Hepatocyte (in vitro differentiated cells): ENCODE measurements at places on chromosomes 5 and 9.

DNA sequence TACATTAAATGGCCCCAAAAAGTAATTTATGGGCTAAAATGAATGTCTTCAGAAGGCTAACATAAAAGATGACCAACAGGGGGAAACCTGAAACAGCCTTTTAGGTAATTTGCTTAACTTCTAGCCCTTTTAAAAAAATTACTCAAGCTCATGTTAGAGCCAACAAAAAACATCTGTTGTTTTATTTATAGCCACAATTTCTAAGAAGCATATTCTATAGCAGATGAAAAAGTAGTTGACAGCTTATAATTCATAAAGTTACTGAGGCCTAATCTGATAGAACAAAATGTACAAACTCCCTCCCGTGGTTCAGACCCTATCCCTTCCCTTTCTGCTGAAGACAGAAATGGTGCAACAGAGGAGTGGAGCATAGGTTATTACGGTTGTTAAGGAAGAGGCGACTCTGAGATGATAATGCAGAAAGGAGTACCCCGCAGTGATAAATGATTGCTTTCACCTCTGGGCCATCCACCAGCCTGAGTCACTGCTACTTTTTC, 46.1 kb downstream of the PIK3R1 start:
- DNase-seq: no peak

DNA sequence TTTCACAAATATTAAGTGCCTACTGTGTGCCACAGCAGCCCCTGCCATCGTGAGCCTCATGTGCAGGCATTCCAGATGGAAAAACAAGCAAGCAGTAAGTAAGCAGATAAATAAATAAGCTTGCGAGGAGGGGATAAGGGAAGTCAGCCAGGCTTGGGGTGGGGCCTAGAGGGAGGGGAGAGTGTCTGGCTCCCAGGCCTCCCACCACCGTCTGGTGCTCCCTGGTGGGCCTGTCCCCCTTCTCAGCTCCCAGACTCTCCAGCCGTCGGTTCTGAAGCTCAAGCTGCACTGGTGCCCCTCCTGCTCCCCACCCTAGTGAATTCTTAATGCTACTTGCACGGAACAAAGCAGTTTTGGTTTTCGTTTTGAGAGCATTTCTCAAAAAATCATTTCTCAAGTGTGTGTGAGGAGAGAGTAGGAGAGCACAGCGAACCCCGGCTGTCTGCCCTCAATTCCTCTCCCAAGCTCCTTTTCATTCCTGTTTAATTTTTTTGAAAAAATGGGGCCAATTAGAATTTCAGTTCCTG, 6.6 kb upstream of the IER5L start:
- no peak for DNase-seq

- no peak for DNase-seq
These were observed 30.7 kb downstream of the ENHO start for GRCh38 chr9:34492051-34492450.

GRCh38 chr9:113564498-113565237, 101.1 kb downstream of the RGS3 start:
- DNase-seq: peak; percentile 82

- DNase-seq: no peak
These were observed 4.3 kb upstream of the FYB1 start for GRCh38 chr5:39223565-39224156.

GRCh38 chr5:151034422-151035379, 14.3 kb downstream of the GPX3 start:
- DNase-seq: no peak

DNA sequence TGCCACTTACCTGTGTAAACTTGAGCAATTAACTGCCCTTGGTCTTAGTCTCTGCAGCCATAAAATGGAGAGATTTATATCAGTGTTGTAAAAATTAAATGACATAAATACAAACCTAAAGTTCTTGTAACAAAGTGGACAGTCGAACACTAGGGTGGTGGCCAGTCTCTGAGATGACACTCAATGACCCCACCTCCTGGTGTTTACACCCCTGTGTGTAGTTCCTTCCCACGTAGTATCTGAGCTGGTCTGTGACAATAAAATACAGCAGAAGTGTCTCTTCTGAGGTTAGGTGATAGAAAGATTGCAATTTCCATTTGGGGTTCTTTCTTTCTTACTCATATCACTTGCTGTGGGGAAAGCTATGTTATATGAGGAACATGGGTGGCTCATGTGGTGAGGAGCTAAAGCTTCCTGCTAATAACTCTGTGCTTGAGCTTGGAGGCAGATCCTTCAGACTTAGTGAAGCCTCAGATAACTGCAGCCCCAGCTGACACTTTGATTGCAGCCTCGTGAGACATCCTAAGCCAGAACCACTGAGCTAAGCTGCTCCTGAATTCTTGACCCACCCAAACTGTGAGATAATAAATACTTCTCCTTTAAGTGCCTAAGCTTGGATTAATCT, 173.4 kb upstream of the CHD1 start:
- peak; percentile 8 for DNase-seq

DNA sequence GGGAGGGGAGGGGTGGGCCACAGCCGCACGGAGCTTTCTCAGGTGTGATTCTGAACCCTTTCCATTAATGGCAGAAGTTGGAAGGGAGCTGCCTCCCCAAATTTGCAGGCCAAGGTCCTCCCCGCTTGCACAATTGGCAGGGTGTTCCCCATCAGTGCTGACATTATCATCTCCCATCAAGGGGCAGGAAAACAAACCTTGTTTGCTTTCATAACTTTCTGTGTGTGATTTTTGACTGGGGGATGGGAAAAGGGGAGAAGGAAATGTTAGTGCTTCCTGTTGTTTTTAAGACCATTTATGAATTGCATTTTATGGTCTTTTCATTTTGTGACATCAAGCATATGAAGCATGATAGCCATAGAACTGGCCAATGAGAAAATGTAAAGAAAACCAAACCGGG, 242.2 kb downstream of the GOLPH3 start:
- DNase-seq: no peak

DNA sequence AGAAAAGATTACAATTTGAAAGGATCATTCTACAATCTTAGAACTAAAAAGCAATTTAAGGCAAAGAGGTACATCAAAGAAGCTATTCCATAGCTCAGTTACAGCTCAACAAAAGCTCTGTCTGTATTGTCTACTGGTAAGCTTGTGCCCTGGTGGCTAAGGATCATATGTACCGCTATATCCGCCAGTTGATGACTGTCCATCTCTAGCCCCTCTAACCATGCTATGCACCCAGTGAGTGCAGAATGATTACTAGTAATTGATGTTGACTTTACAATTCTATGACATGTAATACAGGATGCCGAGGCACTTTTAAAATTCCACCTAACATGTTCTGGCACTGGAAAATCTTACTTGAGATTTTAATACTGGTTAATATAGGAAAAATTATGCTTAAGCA, 13.1 kb downstream of the LOX start:
- DNase-seq: no peak

DNA sequence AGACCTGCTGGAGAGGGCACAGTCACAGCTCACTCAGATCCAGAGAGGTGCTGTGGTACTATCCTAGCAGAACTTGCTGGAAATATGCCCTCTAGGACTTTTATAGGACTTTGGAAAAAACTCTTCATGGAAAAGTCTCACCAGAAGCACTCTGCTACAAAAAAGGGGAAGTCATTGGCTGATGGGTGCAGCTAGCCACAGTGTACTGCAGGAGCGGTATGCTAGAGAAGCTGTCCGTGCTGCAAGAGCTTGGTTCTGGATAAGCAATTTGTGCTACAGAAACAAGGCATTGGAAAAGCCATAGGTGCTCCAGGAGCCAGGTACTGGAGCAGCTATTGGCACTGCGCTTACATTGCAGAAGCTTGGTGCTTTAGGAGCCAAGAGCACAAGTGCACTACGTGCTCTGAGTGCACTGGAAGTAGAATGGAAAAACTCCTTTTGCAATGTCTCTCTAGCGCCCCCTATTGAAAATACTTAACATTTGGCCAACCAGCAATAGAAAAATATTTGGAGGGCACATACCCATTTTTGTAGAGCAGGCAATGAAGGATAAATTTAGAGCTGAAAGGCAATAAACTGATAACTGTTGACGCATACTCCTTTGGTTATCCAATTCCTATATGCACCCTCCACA, 83.4 kb downstream of the MEGF10 start:
- DNase-seq: no peak

DNA sequence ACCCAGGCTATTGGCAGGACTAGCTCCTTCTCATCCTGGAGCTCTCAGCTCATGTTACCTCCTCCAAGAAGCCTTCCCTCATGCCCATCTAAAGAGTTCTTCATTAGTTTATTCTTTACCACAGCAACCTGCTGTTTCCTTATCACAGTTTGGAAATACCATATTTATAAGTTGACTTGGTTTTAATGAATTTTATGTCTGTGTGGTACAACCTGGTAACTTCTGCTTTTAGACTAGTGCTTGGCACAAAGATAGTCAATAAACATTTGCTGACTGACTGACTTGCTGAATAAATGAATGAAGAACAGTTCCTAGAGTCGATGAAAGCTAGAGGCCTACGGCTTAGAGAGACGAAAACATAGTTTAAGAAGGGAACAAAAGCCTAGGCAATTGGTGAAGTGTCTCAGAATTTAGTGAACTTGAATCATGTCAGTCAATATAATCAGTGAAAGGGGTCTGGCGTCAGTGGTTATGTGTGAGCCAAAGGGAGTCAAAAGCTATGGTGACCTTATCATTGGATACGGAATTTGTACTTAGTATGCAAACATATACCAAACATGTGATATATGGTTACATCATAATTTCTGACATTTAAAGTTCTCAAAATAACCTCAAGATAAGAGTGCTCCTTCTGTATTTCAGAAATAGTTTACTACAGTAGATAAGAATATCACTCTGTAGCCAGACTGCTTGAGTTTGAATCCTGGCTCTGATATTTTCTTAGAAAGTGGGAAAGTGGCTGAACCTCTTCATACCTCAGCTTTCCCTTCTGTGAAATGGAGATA, 239.5 kb downstream of the MCTP1 start:
- no peak for DNase-seq

DNA sequence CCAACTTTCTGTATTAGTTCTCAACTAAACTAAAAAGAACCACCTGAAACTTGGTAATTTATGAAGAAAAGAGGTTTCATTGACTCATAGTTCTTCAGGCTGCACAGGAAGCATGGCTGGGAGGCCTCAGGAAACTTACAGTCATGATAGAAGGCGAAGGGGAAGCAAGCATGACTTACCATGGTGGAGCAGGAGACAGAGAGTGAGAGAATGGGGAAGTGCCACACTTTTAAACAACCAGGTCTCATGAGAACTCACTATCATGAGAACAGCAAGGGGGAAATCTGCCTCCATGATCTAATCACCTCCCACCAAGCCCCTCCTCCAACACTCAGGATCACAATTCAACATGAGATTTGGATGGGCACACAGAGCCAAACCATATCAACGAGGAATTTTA, 123.5 kb downstream of the DEPDC1B start:
- DNase-seq: no peak

- DNase-seq: no peak
These were observed 3.3 kb downstream of the NR5A1 start for GRCh38 chr9:124503713-124504529.

GRCh38 chr5:44046619-44047364, 342.4 kb downstream of the FGF10 start:
- DNase-seq: no peak

- DNase-seq: no peak
These were observed 555.2 kb downstream of the ACTL7B start for GRCh38 chr9:108300306-108301287.

DNA sequence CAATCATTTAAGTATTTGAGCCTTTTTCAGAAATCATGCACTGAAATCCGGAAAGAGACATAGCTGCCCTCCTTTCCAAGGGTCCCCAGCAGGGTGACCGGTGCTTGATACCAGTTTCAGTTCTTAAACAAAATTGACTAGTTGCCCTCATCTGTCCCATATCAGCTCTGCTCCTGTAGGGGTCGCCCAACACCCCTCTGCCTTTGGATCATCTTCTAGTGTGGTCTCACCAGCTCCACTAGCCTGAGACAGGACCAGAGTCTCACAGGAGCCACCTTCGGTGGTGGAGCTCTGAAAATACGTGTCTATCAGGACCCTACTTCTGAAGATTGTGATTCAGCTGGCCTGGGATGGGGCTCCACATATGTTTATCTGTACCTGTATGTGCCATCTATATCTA, 428.2 kb downstream of the ENC1 start:
- no peak for DNase-seq

- no peak for DNase-seq
These were observed 283.8 kb upstream of the TMEM161B start for GRCh38 chr5:88552426-88552825.
